ENCODE measurements at places on chromosomes 2 and 18.

DNA sequence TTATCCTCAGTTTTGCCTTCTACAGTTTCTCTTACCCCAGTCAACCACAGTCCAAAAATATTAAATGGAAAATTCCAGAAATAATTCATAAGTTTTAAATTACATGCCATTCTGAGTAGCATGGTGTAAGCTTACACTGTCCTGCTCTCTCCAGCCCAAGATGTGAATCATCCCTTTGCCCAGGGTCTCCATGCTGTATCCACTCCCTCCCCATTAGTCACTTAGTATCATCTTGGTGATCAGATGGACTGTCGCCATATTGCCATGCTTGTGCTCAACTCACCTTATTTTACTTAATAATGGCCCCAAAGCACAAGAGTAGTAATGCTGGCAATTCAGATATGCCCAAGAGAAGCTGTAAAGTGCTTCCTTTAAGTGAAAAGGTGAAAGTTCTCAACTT is 18.5 kb upstream of the CCNT2 start:
- DNase-seq: no peak

DNA sequence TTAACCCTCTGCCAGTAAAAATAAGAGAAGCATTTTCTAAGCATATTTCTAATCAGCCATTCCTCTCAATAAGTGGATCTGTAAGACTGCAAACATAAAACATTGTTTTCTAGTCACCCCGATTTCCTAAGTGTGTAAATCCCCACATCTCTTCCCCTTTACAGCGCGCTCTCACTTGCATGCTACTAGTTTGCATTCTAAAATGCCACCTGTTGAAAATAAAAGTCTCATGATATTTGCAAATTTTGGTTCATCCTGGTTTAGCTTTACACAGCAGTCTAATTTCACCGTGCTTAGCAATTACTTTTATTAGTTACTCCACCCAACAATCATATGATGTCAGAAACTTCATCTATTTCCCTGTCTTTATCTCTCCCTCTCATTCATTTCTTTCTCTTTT is 1230.7 kb upstream of the ZEB2 start:
- no peak for DNase-seq

DNA sequence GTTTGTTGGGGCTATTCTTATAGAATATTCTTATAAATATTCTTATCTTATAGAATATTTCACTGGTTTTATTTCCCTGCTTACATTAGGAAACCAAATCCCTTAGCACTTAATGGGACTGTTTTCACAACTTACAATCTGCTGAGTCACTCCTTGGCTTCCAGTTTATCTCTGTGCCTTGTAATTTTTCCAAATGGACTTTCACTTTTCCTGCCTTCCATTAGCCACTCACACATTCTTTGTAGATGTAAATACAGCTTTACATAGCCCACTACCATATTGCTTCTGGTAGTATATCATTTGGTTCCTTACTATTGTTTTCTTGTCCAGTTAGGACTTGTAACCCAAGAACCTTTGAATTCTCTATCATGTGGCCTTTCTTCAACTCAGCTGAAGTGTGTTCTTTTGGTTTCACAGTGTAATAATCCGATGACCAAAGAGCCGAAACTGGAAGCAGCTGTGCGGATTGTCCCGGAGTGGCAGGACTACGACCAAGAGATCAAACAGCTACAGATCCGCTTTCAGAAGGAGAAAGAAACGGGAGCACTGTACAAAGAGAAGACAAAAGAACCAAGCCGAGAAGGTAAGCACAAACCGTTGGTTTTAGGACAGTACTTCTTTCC is 96.1 kb downstream of the UGGT1 start:
- DNase-seq: no peak

GRCh38 chr2:26687328-26687727 is 5.2 kb upstream of the KCNK3 start:
- DNase-seq: no peak

DNA sequence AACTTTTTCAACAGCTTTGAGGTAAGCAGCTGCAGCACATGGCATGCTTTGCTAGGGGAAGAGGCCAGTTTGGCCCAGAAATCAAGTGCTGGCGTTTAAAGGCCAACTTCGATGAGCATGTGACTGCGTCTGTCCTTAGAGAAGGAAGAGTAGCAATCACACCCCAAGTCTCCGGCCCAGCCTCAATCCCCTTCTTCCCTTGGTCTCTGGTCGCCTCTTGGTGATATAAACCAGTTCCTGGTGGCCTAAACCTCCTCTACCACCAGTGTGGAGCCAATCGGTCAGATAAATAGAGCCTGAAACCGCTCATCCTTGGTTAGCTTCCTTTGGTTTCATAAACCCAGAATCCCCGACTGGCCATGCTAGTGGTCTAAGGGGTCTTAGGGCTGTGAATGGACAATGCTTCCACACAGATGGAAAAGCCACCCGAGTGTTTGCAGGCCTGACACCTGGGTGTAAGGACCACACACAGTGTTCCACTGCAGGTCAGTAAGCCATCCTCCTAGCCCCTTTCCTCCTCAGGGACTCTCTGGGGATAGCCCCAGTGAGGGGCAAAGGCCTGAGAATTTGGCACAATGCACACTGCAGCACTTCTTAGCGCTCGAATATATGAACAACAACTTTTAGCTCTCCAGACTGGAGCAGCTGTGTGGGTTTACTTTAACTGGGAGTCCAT is 23.0 kb upstream of the COX7A2L start:
- DNase-seq: no peak

- no peak for DNase-seq
Measured at GRCh38 chr2:20173496-20174402, 51.2 kb downstream of the SDC1 start.

- DNase-seq: no peak
Measured at GRCh38 chr2:127305990-127306585, 12.1 kb upstream of the ERCC3 start.

DNA sequence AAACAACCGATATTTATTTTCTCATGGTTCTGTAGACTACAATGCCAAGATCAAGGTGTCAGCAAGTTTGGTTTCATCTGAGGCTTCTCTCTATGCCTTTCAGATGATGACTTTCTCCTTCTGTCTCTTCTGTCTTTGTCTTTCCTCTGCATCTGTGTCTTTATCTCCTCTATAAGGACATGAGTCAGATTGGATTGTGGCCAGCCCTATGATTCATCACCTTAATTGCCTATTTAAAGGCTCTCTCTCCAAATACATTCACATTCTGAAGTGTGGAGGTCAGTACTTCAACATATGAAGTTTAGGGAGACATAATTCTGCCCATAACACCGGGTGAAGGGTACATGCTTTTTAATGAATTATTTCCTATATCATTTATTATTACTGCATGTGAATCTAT is 71.2 kb upstream of the CNTNAP5 start:
- DNase-seq: peak; percentile 46

GRCh38 chr2:134397146-134397896 is 143.4 kb downstream of the MGAT5 start:
- no peak for DNase-seq

- no peak for DNase-seq
Measured at GRCh38 chr2:201678401-201678800, 20.0 kb downstream of the MPP4 start.

All from RWPE1 (cell line).